MCF 10A (cell line): ENCODE measurements at places on chromosomes 2 and 18. TPM values are rescaled to one million over a fixed set of nuclear protein-coding genes. Genes with fewer than 3 reads are reported as not detected.
A peak's percentile ranks its signal among the peaks of the same experiment; 100 is the strongest.

- H3K27me3 ChIP-seq = no peaks in the 10 kb centered on the region
- peaks cover 10% of the 10 kb centered on the region for H3K4me1 ChIP-seq
- no peaks in the 10 kb centered on the region for H3K36me3 ChIP-seq
- no peak overlapping the region for H3K4me3 ChIP-seq
These were observed 150.6 kb downstream of the EXOC6B start for GRCh38 chr2:72674982-72675915.

DNA sequence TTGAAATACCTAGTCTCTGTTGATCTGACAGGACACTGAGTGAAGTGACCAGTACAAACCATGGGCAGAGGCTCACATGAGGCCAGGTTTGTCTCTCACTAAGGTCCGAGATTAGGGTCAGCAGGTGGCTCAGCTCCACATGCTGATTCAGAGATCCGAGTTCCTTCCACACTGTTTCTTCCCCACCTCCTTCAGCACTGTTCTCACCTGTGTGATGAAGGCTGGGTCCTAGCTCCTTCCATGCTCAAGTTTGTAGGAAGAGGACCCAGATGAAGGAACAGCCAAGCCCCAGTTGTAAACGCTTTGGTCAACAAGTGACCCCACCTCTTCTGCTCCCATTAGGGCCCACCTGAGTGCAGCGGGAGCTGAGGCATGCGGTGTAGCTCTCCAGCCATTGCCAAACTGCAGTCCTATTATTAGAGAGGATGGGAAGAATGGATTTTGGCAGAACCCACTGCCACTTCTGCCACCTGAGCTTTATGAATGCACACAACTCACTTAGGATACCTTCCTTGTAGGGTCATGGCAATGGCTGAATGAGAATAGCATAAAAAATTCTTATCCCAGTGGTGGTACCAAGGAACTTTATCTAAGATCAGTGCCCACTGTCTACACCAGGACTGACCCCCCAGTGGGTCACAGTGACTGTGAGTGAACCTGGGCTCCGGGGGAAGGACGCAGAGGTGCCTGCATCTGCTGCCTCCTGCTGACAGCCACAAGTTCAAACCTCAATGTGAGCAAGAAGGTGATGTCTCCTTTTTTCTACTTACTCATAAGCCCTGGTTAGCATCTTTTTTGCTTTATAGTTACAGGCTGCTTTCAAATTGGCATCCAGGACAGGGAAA is 324.8 kb upstream of the HS6ST1 start:
- H3K4me3 ChIP-seq = no peak overlapping the region
- no peak for DNase-seq
- no peaks in the 10 kb centered on the region for H3K4me1 ChIP-seq
- H3K36me3 ChIP-seq = no peaks in the 10 kb centered on the region
- H3K27me3 ChIP-seq = no peaks in the 10 kb centered on the region
- H3K27ac ChIP-seq = no peak overlapping the region

Gene STPG4
- total RNA-seq = 0.83 TPM in 1 of 2 replicates, not detected in the other

GRCh38 chr2:233945146-233945545 is 28.0 kb downstream of the TRPM8 start:
- no peak for DNase-seq
- peaks cover 34% of the 10 kb centered on the region for H3K27me3 ChIP-seq
- no peak overlapping the region for H3K27ac ChIP-seq
- no peaks in the 10 kb centered on the region for H3K4me1 ChIP-seq

DNA sequence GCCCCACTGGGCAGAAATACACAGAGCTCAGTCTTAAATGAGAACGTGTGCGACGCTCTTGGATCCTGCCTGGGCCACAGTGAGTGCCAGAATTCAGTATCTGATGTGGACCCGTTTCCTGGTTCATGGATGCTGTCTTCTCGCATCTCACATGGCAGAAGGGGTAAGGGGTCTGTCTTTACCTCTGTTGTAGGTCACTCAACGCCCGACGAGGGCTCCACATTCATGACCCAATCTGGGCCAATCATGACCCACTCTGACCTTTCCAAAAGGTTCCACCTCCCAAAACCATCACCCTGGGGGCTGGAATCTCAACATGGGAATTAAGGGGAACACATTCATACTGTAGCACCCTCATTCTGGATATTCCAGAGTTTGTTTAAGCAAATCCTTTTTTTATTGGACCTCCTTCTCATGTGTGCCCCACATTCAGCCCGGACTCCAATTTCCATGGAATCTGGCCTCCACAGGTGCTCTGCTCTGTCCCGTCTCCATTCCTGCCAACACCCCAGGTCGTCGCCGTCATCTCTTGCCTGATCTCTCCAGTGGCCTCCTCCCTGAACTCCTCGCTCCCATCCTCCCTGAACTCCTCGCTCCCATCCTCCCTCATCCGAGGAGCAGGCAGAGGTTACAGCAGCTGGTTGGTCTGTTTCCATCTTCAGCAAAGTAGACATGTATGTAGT is 78.9 kb upstream of the OTOS start:
- H3K4me3 ChIP-seq = no peak overlapping the region
- peaks cover 13% of the 10 kb centered on the region for H3K4me1 ChIP-seq
- no peak overlapping the region for H3K27ac ChIP-seq
- H3K27me3 ChIP-seq = peaks cover 30% of the 10 kb centered on the region
- DNase-seq = no peak

Gene FBLN7
- total RNA-seq = 0.07 and 0.14 TPM in 2 replicates

- peaks cover 89% of the 10 kb centered on the region for H3K36me3 ChIP-seq
These were observed 59.8 kb downstream of the HDLBP start for GRCh38 chr2:241255542-241256167.

DNA sequence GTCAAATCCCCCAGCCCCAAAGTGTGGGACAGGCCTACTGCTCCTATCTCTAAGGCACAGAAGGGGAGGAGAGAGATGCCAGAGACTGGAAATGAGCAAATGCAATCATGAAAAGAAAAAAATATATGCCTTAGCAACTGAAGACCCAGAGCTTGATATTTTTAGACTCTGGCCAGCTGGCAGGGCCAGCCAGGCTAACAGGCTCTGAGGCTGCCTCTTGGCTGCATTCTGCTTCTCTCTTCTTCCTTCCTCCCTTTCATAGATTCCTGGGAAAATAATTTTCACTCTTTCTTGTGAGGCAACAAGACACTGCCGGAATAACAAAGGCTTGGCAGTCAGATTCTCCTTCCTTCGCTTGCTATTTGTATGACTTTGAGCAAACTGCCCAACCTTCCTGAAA is 209.1 kb downstream of the RAD51AP2 start:
- no peak for DNase-seq
- H3K36me3 ChIP-seq = no peaks in the 10 kb centered on the region
- no peaks in the 10 kb centered on the region for H3K27me3 ChIP-seq
- no peak overlapping the region for H3K27ac ChIP-seq
- no peaks in the 10 kb centered on the region for H3K4me1 ChIP-seq

GRCh38 chr2:218089259-218089658 is 20.2 kb downstream of the RUFY4 start:
- H3K27me3 ChIP-seq = peaks cover 15% of the 10 kb centered on the region
- DNase-seq = no peak
- H3K36me3 ChIP-seq = no peaks in the 10 kb centered on the region
- H3K27ac ChIP-seq = no peak overlapping the region

Gene STON1
- 0.23 and 0.42 TPM in 2 replicates for total RNA-seq

- DNase-seq = peak; percentile 65
- peak overlapping the region; percentile 87 for H3K27ac ChIP-seq
These were observed 3.6 kb upstream of the CAPG start for GRCh38 chr2:85413592-85414420.

DNA sequence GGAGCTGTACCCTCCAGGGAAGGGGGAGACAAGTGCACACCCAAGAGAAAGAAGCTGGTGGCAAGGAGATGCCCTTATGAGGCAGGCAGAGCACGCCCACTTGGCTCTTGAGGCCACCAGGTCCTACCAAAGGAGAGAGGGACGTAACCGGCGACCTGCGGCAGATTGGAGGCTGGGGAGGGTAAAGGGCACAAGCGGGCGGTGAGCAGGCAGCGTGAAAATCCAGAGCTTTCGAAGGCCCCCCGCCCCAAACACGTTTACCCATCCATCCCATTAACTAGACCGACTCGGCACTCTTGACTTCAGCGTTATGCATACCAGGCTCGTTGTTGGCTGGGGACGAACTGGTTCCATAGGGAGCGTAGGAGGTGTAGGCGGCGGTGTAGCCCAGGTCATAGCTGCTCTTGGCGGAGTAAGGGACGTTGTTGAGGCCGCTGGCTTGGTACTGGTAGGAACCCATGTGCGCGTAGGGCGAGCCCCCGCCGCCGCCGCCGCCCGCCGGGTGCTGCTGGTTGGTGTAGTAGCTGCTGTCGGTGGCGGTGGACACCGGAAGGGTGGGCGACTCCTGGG is 794 bp downstream of the DLX2 start:
- H3K4me3 ChIP-seq = peak overlapping the region; percentile 92
- DNase-seq = peak; percentile 31
- no peaks in the 10 kb centered on the region for H3K36me3 ChIP-seq

DNA sequence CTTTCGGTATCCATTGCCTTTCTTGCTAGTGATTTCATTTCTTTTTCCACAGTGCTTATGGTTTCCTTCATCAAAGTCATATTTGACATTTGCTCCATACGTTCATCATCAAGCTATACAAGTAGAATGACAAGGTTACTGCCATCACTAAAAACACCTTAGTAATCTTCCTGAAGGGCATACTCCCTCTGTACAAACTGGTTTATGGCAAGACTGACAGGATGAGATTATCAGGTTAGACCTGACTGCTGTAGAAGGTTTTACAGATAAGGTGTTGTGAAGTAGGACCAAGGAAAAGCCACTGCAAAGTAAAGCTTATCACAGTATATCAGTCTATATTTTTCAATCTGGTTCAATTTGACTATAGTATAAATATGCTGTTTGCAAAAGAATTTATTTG is 37.5 kb upstream of the C2orf15 start:
- no peak overlapping the region for H3K27ac ChIP-seq
- no peak overlapping the region for H3K4me3 ChIP-seq
- no peaks in the 10 kb centered on the region for H3K36me3 ChIP-seq
- no peak for DNase-seq
- peaks cover 8% of the 10 kb centered on the region for H3K4me1 ChIP-seq

DNA sequence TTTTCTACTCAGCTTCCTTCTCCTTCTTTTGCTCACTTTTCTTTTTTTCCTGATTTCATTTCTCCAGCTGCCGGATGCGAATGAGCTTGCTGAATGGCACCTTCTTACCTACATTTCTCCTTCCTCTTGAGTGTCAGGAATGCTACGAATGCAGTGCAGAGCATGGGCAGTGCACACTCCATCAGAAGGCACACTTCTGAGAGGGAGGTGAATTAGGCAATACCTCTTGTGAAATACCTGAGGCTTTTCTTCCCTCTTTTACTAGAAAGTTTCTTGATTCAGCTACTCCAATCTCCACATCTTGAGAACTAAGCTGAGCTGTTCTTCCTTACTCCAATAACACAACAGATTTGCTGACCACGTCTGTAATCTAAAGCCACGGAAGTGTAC is 51.1 kb downstream of the PLEKHM3 start:
- DNase-seq = peak; percentile 57
- no peak overlapping the region for H3K4me3 ChIP-seq
- no peaks in the 10 kb centered on the region for H3K27me3 ChIP-seq
- H3K4me1 ChIP-seq = peaks cover 6% of the 10 kb centered on the region
- H3K36me3 ChIP-seq = peaks cover 6% of the 10 kb centered on the region

GRCh38 chr2:70523996-70524965 is 29.3 kb downstream of the TGFA start:
- H3K27me3 ChIP-seq = no peaks in the 10 kb centered on the region
- peak; percentile 95 for DNase-seq
- H3K4me3 ChIP-seq = peak overlapping the region; percentile 49
- H3K36me3 ChIP-seq = no peaks in the 10 kb centered on the region

GRCh38 chr2:168212167-168212566 is 35.2 kb downstream of the STK39 start:
- DNase-seq = no peak
- H3K36me3 ChIP-seq = peaks cover 10% of the 10 kb centered on the region
- no peaks in the 10 kb centered on the region for H3K27me3 ChIP-seq
- no peak overlapping the region for H3K27ac ChIP-seq
- H3K4me1 ChIP-seq = peaks cover 14% of the 10 kb centered on the region

Gene MIB1
- total RNA-seq = 40.5 and 49.5 TPM in 2 replicates

GRCh38 chr18:62324917-62325805 is at the start of gene TNFRSF11A:
TNFRSF11A (plus strand) TSS chr18:62325310; CDS start chr18:62325353, 43 bp downstream.
- H3K4me1 ChIP-seq = peaks cover 18% of the 10 kb centered on the region
- H3K36me3 ChIP-seq = no peaks in the 10 kb centered on the region
- H3K4me3 ChIP-seq = peak within 1 kb of the TSS; percentile 75
- peaks cover 30% of the 10 kb centered on the region for H3K27me3 ChIP-seq

Gene KLHL29
- total RNA-seq = 36.3 and 43.1 TPM in 2 replicates

- H3K27me3 ChIP-seq = no peaks in the 10 kb centered on the region
- H3K36me3 ChIP-seq = no peaks in the 10 kb centered on the region
- H3K4me3 ChIP-seq = no peak overlapping the region
- no peak overlapping the region for H3K27ac ChIP-seq
- no peaks in the 10 kb centered on the region for H3K4me1 ChIP-seq
- no peak for DNase-seq
These were observed 137.3 kb upstream of the NFATC1 start for GRCh38 chr18:79258447-79258846.

- H3K27ac ChIP-seq = no peak overlapping the region
- H3K27me3 ChIP-seq = no peaks in the 10 kb centered on the region
- no peak for DNase-seq
- no peak overlapping the region for H3K4me3 ChIP-seq
- no peaks in the 10 kb centered on the region for H3K36me3 ChIP-seq
- H3K4me1 ChIP-seq = no peaks in the 10 kb centered on the region
These were observed 276.9 kb downstream of the CAMKMT start for GRCh38 chr2:44638649-44639048.

Gene GPR75
- 4.0 and 5.2 TPM in 2 replicates for total RNA-seq

DNA sequence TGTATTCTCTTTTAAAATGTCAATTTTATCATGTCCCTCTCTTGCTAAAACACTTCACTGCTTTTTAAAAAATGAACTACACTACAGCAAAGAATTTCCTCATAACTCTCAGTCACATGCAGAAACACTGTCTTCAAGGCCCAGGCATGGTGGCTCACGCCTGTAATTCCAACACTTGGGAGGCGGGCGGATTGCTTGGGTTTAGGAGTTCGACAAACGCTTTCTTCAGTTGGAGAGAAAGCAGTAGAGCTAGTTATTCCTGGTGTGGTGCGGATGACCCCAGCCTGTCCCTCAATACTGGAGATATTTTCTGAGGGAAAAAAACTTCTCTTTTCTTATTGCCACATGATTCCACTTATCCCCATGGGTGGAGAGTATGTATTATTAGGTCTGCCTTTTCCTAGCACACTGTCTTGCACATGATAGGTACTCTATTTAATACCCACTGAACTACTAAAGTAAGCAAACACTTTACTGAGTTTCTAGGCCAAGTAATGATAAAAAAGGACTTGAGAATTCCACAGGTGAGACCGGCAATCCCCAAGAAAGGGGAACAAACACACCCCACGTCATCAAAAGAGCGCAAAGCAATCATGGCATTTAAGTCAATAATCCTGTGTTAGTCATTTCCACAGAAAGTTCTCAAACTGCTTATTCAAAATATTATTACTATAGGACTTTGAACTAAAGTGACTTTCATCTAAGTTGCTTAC is 77.1 kb downstream of the SPIRE1 start:
- H3K36me3 ChIP-seq = peaks cover 13% of the 10 kb centered on the region
- no peak for DNase-seq
- no peak overlapping the region for H3K27ac ChIP-seq
- no peak overlapping the region for H3K4me3 ChIP-seq
